ENCODE measurements at places on chromosomes 2 and 18.

GRCh38 chr2:230124235-230124634 lies 55.5 kb upstream of the SLC16A14 start:
- DNase-seq = no peak

DNA sequence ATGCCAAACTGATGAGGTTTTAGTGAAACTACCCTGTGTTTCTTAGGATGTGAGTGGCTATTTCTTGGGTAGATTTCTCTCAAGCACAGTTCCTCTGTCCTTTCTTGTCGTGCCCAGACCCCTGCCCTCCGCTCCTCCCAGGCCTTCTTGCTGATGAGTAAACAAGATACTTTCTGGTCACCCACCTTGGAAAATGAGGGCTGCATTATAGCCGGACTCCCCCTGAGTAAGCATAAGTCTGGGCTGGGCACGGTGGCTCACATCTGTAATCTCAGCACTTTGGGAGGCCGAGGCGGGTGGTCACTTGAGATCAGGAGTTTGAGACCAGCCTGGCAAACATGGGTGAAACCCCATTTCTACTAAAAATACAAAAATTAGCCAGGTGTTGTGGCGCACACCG lies 58.5 kb downstream of the MEX3C start:
- DNase-seq = no peak

DNA sequence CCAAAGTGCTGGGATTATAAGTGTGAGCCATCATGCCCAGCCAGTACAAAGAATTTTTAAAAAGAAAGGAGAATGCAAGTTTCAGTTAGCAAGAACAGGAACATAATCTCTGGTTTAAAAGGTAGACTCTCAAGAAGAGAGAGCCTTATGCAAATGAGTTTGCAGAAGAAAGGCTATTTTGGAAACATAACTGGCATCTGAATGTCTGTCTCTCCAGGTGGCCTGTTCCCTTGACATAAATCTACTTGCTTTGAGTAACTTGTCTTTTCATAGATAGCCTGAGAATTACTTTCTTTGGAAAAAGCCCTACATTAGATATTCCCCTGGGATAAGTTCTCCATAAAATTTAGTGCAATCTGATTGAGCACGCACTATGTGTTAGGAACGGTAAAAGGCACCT lies 109.6 kb downstream of the ICOS start:
- DNase-seq = no peak

GRCh38 chr2:23497063-23497462 lies 112.1 kb downstream of the KLHL29 start:
- DNase-seq = peak; percentile 44

- peak; percentile 96 for DNase-seq
Measured at GRCh38 chr2:231642631-231643494, 50.2 kb downstream of the TEX44 start.

DNA sequence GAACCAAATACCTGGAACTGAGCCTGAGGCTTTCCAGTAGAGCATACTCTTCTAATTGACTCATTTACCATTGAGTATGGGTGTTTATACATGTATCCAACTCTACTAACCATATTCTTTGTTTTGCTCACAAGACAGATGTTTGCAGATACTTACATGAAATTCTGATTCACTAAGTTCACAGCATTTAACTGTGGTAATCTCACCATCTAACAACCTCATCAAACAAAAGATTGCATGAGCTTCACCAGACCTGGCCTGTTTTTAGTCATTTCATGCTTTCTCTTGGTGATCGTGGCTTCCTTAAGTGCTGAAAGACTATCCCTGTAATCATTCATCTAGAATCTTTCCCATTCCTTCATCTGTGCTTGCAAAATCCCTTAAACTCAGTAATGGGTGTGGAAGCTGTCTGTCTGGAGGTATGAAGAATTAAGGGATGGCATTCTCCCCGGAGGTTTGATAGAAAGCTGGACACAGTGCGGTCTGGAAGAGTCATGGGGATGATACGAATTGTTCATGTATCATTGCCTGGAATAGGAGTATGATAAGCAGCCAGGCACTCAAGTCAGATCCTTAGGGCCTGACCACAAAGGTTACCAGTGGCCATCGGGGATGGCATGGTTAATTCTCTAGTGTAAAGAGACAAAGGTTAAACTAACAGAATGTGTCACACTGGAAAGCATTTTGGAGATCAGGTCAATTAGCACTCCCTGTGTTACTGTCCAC lies 42.0 kb upstream of the IL1R1 start:
- peak; percentile 42 for DNase-seq

DNA sequence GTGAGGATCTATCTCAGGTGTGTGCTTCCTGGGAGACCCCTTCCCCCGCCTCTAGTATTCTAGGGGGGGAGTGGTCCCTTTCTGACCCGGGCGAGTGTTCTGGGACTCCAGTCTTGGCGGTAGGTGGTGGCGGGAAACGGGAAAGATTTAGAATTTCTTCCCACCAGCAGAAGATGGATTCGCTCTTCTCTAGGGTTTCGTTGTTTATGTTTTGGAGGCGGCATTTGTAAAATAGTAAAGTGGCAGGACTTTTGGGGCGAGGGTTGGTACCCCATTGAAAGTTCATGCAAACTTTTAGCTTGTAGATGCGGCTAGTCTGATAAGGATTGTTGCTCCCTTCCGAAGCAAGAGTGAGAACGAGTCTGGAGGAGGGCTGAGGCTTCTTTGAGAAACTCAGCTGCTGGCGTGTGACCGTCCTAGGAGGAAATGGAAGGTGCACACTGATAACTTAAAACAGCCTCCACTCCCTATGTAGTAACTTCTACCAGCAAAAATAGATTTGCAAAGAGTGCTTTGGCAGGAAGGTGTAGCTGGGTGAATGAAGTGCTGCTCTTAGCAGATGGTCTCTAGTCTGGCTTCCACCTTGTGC lies 412 bp downstream of the GPD2 start:
- DNase-seq = no peak

GRCh38 chr2:187924293-187924692 lies 367.4 kb upstream of the GULP1 start:
- no peak for DNase-seq

GRCh38 chr2:49271060-49271606 lies 116.8 kb upstream of the FSHR start:
- no peak for DNase-seq

- no peak for DNase-seq
Measured at GRCh38 chr2:42486145-42486906, 7.5 kb downstream of the KCNG3 start.

- no peak for DNase-seq
Measured at GRCh38 chr2:64939332-64939917, 49.8 kb upstream of the SLC1A4 start.

GRCh38 chr18:14949800-14950664 lies 202.1 kb downstream of the ANKRD30B start:
- DNase-seq = peak; percentile 74

DNA sequence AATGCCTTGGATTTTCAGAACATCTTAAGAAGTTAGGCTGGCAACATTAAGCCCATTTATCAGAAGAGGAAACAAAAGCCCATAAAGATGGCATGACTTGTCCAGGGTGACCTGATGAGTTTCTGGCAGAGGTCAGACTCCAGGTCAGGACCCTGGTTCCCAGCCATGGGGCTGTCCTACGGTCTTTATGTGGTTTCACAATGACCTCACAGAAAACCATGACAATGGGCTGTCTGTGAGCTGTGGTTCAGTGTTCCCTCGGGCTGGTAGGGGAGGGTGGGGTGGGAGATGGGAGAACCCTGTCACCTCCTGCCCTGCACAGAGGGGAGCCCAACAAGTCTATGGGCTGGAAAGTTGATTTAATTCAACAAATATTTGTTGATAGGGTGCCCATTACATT lies 101.8 kb downstream of the LOXHD1 start:
- no peak for DNase-seq

GRCh38 chr2:150125708-150126107 lies 361.8 kb downstream of the RND3 start:
- DNase-seq = peak; percentile 94

DNA sequence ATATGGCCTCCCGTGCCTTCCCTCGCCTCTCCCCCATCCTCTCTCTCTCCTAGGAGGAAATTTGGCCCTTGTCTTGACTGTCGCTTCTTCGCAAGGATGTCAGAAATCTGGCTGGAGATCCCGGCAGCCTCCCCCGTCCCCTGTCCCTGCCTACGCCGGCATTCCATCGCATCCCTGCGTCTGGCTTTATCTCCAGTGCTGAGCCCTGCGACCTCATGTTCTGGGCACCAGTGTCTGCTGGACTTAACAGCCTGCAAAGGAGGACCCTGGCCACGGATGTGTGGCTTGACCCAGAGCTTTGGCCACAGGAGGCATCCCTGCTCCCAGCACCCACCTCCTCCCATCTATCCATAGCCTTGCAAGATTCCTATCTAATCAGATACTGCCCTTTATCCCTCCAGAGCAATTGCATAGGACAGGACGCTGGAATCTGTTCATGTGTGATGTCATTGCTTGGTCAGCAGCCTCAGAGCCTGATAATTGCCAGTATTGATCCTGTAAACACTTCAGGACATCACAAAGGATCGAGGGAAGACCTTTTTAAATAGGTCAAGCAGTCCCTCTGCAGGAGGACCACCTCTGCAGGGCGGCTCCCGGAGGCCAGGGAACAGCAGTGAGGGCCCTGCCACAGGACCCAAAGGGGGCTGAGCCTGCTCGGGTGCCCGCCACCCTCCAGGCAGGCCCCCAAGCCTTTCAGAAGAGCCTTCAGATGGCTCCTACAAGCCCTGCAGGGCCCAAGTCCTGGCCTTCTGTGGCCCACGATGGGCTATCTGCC lies 168.2 kb downstream of the TWIST2 start:
- no peak for DNase-seq

GRCh38 chr2:113799375-113799774 lies 42.9 kb upstream of the SLC35F5 start:
- no peak for DNase-seq

DNA sequence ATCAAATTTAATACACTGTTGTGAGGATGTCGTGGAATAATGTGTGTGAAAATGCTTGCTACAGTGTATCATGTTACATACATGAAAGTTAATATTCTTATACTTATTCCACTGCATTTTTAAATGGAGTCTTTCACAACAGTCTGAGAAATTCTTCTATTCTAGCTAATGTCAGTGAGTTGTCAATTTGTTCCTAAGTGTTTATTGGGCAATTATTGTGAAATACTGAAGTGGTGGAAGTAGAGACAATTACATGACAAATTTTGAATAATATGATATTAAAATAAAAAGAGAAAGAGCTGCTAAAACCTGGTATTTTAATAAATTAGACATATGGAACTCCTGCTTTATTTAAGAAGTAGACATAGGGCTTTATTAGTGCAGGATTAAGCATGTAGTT lies 176.1 kb downstream of the PTPRM start:
- no peak for DNase-seq

GRCh38 chr2:225471039-225471438 lies 71.5 kb downstream of the NYAP2 start:
- peak; percentile 49 for DNase-seq

- no peak for DNase-seq
Measured at GRCh38 chr2:67841711-67842110, 221.1 kb downstream of the C1D start.

DNA sequence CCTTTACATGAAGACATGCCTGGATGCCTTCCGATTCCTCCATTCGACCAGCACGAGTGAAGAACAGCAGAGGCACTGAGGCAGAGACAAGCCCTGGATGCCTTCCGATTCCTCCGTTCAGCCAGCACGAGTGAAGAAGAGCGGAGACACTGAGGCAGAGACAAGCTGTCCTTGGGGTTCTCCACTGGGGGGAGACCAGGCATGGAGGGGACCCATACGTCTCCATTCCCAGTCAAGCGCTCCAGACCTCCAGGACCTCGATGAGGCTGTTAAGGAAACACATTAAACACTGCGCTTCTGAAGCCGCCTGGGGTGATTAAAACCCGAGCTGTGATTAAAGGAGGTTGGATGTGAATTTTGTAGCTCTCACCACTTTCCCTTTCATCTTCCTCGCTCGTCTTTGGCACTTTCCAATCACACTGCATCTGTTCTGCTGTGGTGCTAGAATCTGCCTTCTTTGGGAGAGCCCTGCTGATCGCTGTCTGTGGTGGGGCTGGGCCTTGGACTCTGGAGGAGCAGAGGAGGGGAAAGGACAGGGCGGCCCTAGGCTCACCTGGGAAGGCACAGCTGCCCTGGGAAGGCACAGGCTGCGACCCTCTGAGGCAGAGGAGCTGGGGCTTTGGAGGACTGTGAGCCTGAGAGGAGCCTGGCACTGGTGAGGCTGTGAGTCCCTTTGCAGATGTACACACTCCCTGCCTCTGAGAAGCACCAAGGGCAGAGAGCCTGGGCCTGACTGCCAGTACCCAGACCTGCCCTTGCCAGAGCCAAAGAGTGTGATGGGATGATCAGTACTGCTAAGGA lies 463.1 kb upstream of the HS6ST1 start:
- DNase-seq = no peak

- DNase-seq = no peak
Measured at GRCh38 chr18:44093253-44093652, 587.4 kb upstream of the SETBP1 start.

- DNase-seq = no peak
Measured at GRCh38 chr2:222311978-222312738, 13.4 kb upstream of the PAX3 start.

- no peak for DNase-seq
Measured at GRCh38 chr2:8539743-8540551, 141.9 kb upstream of the ID2 start.

- no peak for DNase-seq
Measured at GRCh38 chr2:148238561-148238960, 217.7 kb downstream of the MBD5 start.

All from kidney glomerular epithelial cell (primary cell).